ENCODE measurements at places on chromosomes 12 and 14.

DNA sequence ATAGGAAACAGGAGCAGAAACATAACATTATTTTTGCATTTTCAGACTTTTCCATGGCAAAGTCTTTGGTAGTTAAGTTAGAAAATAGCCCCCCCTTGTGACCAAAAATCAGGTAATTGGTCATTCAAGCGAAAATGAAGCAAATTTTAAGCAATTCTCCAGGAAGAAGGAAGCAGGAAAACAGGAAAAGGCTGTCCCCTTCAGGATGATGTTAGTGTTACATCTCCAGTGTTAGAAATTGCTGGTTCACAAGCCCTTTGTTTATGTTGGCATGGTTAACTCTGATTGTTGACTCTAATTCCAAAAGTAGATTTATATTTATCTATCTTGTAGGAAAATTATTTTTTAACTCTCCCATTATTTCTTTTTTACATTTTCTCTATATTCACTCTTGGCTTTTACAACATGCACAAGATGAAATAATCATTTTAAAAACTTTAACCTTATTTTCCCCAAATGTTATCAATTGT lies 18.8 kb upstream of the GAS2L3 start:
- peak; percentile 48 for DNase-seq

DNA sequence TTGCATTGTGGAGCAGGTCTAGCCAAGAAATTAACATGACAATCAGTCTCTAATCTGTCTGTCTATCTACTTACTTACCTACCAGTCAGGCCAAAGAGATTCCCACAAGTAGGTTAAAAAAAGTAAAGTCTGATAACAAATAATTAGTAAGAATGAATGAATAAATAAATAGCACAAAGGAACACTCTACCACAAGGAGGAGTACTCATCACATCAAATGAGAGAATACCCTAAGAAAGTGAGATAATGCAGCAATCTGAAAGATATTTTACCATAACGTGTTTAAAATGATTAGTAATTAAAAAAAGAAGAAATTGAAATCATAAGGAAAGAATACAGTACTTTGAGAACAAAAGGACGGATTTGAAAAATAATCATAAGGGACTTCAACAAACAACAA lies 187.2 kb downstream of the SYNE2 start:
- DNase-seq, result no peak

DNA sequence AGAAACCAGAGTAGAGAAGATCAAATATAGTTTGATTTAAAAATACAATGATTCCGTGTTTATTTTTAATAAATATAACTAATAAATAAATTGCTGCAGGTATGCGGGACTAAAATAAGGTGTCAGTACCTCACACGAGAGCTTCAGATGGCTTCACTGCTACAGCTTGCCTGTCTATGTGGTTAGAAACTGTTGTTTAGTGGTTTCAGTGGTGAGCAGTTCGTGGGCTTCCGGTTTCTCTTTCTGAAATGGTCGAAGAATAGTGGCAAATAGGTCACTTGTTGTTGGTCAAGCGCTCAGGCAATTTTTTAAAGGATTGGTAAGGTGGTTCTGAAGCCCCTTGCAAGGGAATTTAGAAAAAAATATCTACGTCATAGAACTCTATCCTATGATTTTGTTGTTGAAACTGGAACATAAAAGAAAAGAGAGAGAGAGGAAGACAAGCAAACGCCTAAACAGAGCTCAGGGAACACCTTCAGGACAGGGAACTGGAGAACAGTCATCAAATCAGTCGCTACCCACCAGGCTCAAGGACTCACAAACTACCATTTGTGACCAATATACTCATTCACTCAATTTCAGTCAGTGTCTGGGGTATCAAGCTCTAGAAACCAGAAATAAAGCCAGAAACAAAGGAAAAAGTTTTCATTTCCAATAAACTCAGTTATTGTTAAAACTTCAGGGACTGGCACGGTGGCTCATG lies 31.3 kb downstream of the GABARAPL1 start:
- DNase-seq, result peak; percentile 55

GRCh38 chr14:92411941-92412340 lies 89.0 kb downstream of the SLC24A4 start:
- no peak for DNase-seq

DNA sequence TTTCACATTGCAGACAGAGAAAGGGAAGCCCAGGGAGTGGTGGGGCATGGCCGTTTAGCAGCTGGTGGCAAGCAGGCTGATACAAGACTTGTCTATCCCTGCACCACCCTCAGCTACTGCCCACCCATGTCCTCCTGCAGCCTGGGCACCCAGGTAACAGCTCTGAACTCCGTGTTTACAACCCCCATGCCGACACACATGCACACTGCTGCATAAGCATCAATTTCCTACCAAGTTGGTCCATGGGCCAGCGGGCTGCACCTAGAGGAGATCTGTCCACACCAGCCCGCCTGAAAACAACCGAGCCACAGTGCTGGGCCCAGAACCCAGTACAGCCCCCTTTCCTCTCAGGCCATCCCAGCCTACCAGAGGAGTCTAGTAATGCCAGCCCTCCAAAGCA lies 75.9 kb upstream of the C14orf180 start:
- no peak for DNase-seq

DNA sequence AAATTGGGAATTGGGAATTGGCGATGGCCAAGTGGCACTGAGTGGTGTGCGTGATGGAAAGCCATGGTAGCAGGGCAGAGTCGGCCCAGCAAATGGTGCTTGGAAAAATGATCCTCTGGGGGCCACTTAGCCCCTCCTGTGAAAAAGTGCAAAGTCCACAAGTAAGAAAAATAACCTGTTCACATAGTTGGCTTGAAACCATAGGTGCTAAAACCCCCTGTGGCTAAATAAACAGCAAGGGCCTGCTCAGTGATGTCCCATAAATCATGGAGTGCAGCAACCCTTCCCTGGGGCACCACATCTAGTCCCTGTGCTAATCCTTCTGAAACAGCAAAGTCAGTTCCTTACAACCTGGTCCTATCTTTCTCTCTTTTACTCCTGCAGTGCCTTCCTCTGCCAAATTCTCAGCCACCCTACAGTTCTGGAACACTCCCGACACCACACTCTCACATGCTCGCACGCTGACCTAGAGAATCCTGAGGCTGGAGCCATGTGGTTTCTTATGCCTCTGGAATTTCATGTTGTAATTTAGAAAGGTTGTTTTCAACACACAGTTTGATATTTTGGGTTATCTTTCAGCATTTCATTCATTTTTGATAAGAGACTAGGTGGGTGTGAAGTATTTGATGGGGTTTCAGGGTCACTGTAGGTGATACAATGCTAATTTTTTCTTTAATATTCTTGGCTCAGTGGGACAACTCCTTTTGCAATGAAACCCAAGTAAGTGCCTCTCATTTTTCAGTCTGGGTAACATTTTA lies 123.6 kb downstream of the SMOC1 start:
- DNase-seq, result no peak

GRCh38 chr12:99981639-99982190 lies 3.0 kb downstream of the ANKS1B start:
- DNase-seq, result no peak

DNA sequence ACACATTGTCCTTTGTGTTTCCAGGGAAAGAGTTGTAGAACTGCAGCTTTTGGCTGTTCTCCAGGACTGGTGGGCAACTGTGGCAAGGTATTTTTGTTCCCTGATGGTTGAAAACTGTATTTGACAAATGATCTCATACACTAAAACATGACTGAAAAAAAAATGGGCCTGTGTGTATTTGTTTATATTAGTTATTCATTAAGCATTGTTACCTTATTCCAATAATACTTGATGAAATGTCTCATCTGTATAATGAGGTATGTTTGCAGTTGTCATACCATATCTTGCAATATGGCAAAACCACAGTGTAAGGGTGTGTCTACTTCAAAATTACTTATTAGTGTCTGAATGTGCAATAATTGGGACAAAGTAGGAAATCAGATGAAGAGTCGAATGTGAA lies 479.4 kb upstream of the NOVA1 start:
- no peak for DNase-seq

DNA sequence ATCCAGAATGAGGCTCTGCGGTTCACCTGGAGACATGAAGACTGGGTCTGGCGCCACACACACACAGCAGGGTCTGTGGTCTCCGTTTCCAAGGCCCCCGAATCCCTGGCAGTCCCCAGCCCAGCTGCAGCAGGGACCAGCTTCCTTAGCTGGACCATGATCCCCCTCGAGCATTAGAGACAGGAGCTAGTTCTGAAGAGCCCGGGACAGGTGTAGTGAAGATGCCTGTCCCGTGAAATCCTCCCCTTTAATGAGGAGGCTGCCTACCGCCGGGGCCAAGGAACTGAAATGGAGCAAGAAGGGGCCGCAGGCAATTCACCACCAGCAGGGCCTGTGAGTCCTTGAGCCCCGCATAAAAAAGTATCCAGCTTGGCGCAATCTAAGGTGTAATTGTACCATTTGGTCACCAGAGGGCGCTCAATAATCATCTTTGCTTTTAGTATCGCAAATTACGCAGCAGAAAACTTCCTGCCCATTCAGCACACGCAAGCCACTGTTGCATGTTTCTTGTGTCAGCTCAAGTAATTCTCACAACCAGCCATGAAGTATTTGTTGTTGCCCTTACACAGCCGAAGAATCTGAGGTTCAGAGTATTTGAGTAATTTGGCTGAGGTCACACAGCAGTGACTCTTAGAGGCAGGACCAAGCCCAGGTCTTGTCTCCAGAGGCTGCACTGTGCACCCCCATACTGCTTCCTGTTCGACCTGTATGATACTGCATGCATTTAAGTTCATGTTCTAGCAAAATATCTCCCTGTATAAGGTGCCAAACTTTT lies 54.3 kb upstream of the PPP2R5C start:
- peak; percentile 86 for DNase-seq

- DNase-seq, result no peak
These were observed 93.9 kb upstream of the EGLN3 start for GRCh38 chr14:34044666-34045306.

DNA sequence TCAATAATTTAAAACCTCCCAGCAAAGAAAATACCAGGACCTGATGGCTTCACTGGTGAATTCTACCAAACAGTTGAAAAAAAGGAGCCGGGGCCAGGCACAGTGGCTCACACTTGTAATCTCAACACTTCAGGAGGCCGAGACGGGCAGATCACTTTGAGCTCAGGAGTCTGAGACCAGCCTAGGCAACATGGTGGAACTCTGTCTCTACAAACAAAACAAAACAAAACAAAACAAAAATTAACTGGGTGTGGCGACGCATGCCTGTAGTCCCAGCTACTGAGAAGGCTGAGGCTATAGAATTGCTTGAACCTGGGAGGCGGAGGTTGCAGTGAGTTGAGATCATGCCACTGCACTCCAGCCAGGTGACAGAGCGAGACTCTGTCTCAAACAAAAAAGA lies 13.7 kb upstream of the TROAP start:
- no peak for DNase-seq

GRCh38 chr14:102507081-102507856 lies 2.3 kb downstream of the ANKRD9 start:
- DNase-seq, result no peak

- no peak for DNase-seq
These were observed 71.7 kb downstream of the TRAF3 start for GRCh38 chr14:102848830-102849525.

DNA sequence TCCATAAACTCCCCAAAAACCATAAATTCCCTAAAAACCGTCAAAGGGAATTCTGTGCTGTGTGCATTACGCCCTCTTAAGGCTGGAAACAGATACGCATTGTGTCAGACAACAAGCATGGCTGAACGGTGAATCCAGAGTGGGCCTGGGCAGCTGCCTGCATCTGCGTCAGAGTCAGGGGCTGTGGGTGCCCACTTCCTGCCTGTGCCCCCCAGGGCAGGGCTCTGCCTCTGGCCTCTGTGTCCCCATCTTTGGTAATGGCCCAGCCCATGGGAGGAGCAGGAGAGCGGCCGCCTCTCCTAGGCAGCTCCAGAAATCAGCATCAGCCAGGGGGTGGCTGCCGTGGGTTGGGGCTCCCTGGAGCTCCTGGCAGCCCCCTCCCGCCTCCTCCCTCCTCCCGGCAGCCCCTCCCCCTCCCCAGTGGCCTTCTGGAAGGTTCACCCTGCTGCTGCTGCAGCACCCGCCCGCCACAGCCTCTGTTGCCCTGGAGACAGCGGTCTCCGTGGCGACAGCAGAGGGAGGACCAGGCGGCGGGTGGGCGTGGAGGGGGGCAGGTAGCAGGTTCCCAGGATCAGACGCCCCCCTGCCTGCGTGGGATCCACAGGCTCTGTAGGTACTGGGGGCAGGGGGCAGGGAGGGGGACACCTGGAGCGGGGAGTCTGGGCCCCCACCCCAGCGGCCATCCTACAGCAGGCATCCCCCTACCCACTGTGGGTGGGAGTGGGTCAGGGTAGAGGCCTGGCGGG lies 5.9 kb downstream of the MMP17 start:
- DNase-seq, result no peak

DNA sequence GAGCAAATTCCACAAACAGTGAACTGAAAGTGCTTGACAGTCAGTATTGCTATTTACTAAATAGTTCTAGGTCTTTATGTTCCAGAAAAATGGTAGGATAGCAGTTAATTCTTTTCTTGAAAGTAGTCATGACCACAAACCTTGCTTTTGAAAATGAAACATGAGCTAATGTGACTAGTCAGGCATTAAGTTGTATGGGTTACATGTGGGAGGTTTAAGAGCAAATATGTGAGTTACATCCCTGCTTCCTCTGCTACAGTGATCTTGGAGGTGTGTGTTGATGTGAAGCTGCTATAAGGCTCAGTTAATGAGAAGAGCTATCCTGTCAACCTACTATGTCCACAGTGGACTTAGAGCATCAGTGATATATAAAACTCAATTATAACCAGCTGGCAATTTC lies 741.6 kb downstream of the FSCB start:
- DNase-seq, result no peak

- DNase-seq, result no peak
These were observed 356.0 kb downstream of the DUSP6 start for GRCh38 chr12:88996200-88996788.

DNA sequence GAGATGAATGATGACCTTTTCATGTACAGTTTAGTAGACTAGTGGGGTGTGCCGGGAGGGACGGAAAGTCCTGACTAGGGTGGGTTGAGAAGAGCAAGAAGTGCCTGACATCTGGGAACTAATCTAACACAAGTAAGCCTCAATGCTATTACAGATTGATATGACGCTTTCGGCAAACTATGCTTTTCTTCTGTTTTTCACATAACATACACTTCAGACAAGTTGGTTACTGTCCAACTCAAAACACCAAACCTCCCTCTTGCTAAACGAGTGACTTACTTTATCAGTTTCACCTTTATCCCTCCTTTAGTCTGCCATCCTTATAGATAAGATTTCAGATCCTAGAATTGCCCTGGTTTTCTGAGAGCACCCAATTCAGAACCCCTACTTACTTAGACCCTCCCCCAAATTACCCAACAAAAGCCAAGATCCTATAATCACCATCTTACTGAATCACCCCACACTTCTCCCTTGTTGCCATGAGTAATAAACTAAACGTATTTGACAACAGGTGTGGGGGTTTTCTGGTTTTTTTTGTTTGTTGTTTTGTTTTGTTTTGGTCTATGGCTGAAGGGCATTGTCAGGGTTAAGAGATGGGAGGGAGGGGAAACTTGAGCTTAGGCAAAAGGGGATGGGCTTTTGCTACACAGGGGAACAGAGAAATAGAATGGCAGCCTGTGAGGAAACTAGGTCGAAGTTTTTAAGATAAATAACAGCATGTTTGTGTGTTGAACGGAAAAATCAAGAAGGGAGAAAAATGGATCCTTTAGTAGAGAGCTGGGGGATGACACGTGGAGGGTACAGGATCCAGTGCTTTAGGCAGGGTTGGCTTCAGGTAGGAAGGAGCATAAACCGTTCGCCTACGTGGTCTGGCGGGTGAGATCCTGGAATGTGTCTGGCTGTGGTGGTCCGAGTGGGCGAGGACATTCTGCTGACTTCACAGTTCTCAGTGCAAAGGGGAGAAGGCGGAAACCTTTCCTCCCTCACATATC lies 6.1 kb upstream of the PSMA3 start:
- peak; percentile 3 for DNase-seq

- DNase-seq, result peak; percentile 67
These were observed at the start of gene FAR2 for GRCh38 chr12:29148911-29149690. Gene FAR2 (plus strand): TSS chr12:29149278. CDS start chr12:29270450, 121,172 bp downstream.
